Panc1 (cell line): ENCODE measurements at places on chromosomes 5 and 9. TPM values are rescaled to one million over a fixed set of nuclear protein-coding genes. Genes with fewer than 3 reads are reported as not detected.
A peak's percentile ranks its signal among the peaks of the same experiment; 100 is the strongest.

Gene GABRA1
- total RNA-seq: not detected

Gene CDH18
- 7.0 TPM for total RNA-seq

Gene RPS23
- total RNA-seq: 1,388 TPM

Gene DRD1
- 1.0 TPM for total RNA-seq

Gene IL5
- total RNA-seq: not detected

Gene MYORG
- total RNA-seq: 9.7 TPM

- DNase-seq: peak; percentile 47
Measured at GRCh38 chr9:136485049-136486045, 2.5 kb upstream of the SEC16A start.

- DNase-seq: no peak
Measured at GRCh38 chr5:142816531-142817430, 46.6 kb downstream of the ARHGAP26 start.

DNA sequence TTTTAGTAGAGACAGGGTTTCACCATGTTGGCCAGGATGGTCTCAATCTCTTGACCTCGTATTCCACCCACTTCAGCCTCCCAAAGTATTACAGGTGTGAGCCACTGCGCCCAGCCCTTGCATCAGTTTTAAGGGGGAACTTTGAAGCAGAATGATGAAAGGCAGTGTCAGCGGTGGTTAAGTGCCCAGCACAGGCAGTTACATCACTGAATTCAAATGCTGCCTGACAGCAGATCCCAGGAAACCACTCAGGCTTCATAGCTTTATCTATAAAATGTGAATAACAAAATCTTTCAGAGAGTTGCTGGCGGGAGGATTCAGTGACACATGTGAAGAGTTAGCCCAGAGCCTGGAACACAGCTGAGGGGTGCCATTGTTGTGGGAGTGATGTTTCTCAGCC, 26.5 kb downstream of the FGF1 start:
- no peak for DNase-seq

GRCh38 chr5:8720506-8720905, 825.4 kb downstream of the SEMA5A start:
- DNase-seq: no peak

GRCh38 chr5:172669386-172670004, 28.4 kb downstream of the NEURL1B start:
- no peak for DNase-seq
